ENCODE measurements at places on chromosomes 2 and 18.
A peak's percentile ranks its signal among the peaks of the same experiment; 100 is the strongest.

- peak; percentile 22 for DNase-seq
These were observed 30.7 kb downstream of the CAMKMT start for GRCh38 chr2:44392338-44392943.

DNA sequence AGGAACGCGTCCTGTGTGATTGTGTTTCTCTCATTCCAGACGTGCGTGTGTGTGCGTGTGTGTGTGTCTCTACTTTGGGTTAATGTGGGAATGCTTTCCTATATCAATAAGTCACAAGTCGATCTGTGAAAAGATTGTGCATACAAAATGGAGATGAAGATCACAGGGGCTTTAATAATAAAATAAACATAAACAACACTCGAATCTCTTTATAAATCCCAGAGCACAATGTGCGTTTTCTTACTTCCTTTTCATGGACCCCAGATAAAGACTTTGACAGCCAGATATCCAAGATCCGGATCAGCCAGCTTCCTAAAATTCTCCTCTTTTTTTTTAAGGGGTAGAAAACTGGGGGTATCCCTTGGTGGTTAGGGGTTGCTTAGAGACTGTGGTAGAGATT is 4.7 kb downstream of the PAX8 start:
- DNase-seq, result no peak

GRCh38 chr2:24082787-24083566 is 1.7 kb downstream of the TP53I3 start:
- DNase-seq, result no peak

GRCh38 chr2:19728125-19728524 is 173.7 kb downstream of the TTC32 start:
- DNase-seq, result no peak

GRCh38 chr18:59041819-59042815 is 97.6 kb upstream of the SEC11C start:
- no peak for DNase-seq

- DNase-seq, result peak; percentile 27
These were observed at the start of gene REEP1 for GRCh38 chr2:86337244-86337835. Gene REEP1 (minus strand): TSS chr2:86337626. CDS start chr2:86337510, 116 bp downstream.

DNA sequence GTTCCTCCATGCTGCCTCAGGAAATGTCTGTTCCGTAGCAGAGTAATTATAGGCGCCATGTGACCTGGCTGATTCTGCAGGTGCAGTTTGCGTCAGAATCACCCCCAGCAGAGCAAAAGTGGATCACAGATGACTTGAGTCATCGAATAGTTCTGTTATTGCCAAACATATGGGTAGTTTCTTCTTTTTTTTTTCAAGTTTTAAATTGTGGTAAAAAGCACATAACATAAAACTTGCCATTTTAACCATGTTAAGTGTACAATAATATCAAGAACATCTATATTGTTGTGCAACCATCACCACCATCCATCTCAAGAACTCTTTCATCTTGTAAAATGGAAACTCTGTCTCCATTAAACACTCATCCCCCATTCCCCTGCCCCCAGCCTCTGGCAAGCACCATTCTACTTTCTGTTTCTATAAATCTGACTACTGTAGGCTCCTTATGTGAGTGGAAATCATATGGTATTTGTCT is 177.7 kb upstream of the TWIST2 start:
- no peak for DNase-seq

DNA sequence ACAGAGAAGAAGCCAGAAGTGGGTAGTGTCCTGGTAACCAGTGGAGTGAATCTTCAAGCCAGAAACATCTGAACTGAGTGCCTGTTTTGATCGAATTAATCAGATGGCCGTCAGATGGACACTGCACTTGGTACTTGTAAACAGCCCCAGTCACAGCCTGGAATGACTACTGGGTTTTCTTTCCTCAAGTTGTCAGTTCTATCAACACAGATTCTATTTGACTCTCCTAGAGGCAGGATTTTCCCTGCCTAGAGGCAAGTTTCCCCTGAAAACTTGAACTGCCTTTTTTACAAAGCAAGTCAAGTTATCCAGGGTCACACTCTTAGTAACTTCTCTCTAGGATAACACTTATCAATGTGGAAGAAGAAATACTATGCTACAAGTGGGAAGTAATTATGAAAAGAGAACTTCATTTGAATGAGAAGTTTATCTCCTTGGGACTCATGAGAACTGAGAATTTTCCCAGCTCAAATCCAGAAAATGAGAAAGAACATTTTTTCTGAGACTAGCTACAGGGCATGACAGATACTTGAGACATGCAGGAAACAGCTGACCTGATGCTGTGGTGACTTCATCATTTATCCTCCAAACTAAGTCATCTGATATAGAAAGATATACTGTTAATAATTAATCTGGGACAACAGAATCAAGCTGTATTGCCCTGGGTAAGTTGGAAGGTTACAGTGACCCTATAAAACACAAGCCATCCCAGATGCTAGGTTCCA is 36.0 kb downstream of the SULT1C2 start:
- no peak for DNase-seq

DNA sequence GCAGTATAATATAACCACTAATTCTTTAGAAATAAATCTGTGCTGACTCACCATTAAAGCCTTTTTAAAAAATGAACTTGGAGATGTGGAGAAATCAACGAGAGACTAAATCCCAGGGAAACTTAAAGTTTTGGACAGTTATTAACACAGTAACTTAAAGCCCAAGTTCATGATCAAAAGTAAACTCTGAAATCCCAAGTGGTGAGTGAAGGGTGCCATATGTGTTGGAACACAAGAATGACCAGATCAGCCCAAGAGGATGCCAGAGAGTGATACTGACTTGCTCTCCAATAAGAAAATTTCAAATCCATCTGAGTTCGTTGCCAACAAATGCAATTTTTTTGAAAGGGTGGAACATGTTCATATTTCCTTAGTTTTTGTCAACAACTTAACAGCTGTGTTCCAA is 838.1 kb upstream of the ACVR2A start:
- no peak for DNase-seq

DNA sequence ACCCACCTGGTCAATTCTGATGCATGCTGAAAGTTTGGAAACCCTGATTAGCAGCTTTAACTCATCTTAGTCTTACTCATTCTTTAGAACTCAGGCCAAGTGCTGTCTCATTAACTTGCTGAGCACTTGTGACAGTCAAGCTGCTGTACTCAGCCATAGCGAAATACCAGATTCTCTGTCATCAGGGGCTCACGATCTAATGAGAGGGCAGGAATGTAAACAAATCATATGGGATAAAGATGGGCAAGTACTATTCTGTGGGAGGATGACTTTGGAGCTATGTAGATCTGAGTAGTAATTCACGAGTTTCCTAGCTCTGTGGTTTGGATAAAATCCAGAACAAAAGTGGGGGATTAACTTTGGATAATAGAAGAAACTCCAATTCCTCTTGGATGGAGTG is 376.6 kb downstream of the HRH4 start:
- DNase-seq, result no peak

DNA sequence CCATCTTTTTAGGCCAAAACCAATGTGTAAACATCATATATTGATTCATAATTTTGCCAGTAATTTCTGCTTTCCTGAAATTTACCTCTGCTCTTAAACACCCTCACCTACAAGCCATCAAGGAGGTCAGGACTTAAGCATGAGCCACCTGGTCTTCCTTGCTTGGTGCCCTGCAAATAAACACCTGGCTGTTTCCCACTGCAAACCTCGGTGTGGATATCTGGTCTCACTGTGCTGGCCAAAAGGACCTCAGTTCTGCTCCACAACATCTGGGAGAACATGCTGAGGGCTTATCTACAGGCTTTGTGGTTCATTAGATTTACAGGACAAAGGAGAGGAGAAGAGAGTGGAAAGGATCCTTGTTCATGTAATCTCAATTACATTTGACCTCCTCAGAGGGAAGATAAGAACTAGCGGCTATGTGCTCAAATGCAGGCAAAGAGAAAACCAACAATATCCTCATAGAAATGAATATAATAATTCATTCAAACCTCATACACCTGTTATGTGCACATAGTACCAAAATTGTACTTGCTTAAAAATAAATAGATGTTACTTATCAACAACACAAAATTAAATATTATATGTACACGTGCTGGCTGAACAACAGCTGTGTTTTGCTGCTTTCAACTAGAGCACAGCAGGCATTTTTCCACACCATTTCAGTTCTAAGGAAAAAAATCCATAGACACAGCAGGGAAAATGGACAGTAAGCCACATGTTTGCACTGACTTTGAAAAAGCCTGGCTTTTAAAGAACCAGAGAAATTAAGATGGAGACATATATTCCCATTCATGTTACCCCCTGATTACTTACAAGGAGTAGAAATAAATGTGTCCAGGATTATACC is 465.1 kb downstream of the LPIN1 start:
- no peak for DNase-seq

DNA sequence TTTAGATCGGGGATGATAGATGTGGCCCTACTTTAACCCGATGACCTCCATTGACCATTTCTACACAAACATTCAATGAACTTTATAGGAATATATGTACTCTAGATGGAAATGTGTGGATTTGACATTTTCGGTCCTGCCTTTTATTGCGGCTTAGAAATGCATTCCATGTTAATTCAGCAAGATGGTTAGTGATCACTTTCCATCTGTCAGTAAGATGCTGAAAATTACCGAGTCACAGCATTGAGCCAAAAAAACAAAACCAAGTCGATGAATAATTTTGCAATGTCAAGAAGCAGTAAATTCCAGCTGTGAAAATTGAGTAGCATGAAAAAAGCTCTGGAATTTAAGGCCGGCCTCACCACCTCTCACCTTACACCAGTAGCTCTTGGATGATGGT is 1642.6 kb upstream of the NXPH2 start:
- DNase-seq, result no peak

GRCh38 chr2:168635065-168635577 is 167.3 kb upstream of the NOSTRIN start:
- DNase-seq, result no peak

DNA sequence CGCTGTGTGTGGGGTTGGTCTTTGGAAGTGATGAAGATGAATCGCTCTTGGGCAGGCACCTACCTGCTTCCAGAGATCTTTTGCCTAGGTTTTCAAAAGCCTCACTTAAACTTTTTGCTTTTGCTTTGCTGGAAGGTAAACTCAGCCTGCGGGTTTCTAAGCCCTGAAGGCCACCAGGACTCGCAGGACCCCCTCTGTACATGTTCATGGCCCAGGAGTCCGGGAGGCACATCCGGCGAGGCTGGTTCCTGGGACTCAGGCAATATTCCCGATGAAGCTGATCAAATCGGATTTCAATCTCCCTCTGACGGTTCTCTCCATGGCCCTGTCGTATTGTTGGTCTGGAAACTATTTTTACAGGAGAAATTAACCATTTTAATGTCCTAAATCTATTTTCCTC is 13.2 kb downstream of the HJURP start:
- no peak for DNase-seq

GRCh38 chr18:45690975-45691815 is 32.8 kb upstream of the SLC14A1 start:
- DNase-seq, result peak; percentile 74

- DNase-seq, result no peak
These were observed 170.7 kb upstream of the FSIP2 start for GRCh38 chr2:185567940-185568339.

DNA sequence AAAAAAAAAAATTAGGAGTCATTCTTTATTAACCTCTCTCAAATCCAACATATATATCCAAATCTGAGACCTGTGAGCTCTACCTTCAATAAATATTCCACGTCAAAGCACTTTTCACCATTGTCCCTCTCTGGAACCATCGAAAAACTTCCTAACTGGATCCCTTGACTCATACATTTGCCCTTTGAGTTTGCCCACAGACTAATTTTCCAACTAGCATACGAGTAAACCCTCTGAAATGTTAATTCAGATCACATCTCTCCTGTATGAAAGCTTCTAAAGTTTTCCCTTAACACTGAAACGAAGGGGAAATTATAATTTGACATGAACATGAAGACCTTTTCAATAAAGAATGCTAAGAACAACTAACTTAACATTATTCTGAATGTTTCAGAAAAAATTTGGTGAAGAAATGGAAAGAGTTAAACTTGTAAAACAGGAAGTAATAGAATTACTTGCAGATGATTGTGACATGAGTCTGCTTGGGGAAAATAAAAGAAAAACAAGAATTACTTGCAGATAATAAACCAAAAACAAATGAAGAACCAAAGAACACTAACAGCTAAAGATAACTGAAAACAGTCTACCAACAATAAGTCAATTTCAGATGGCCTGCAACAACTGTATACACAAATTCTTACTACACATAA is 110.6 kb downstream of the C2orf74 start:
- DNase-seq, result no peak

DNA sequence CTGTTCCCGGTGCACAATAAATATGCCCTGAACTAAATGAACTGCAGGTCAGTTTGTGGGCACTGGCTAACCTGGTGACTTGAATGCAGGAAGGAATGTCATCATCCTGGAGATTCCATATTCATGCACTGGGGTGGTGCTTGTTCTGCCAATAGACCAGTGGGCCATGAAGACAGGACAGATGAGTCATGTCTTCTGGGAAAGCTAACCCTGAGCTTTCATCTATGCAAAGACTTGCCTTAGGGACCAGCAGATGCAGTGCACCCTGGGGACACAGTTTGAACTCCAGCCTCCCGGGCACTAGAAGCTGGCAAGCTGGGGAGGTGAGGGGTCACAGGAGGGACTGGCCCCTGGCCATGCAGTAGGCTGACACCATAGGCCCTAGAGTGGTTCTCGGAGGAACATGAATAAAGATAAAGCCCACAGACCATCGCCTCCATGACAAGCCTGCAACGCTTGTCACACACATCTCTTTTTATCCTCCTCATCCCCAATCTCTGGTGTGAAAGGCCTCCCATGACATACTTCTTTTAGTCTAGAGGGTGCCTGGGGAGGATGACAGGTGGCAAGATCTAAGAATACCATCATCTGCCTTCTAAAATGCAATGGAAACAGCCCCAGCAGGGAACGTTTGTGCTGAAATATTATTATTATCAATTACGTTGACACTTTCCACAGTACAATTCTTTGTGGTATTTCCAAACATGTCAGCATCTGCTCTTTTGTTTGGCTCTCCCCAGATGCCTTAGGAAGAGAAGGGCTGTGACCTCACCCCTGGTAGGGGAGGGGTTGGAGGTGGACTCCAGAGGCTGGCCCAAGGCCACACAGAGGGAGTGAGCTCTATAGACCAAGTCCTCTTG is 267.4 kb upstream of the RAB6C start:
- no peak for DNase-seq

GRCh38 chr2:19577723-19578122 is 219.3 kb upstream of the OSR1 start:
- no peak for DNase-seq

GRCh38 chr2:10900216-10901109 is 11.3 kb upstream of the KCNF1 start:
- no peak for DNase-seq

DNA sequence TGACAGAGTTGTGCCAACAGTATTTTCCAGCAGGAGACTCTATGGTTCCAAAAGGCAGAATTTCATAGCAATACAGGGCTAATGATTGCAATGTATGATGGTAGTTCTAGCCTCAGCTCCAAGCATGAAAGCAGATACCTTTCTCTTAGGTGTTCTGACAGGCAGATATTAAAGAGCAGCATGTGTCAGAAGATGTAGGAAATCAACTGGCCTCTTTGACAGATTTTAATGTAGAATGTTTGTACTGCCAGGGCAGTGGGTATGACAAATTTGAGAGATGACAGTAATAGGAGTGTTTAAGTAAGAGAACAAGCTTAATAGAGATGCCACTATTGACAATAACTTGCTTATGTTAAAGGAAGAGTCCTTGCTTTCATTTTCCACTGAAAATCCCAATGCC is 21.5 kb upstream of the VWC2L start:
- no peak for DNase-seq

- no peak for DNase-seq
These were observed 215.0 kb upstream of the AGAP1 start for GRCh38 chr2:235278771-235279355.
